ENCODE measurements at places on chromosomes 3 and 15.

DNA sequence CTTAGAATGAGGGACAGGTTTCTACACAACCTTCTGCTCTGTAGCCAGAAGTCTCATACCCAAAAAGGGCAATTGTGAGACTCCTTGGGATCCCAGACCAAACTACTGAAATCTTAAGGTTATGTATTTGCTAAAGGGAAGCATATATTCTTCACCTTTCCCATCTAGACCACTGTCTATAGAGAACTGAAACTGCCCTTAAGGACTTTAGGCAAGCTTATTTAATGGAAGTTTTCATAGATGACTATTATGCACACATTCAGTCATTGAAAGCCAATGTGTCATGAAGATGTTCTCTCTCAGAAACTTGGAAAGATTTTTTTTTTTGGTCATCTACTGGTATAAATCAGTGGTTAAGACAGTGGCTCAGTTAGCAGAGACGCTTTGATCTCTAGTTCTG, 365.3 kb downstream of the MCTP2 start:
- DNase-seq: no peak

- no peak for DNase-seq
Observed at GRCh38 chr3:118981494-118982134, 53.0 kb downstream of the IGSF11 start.

DNA sequence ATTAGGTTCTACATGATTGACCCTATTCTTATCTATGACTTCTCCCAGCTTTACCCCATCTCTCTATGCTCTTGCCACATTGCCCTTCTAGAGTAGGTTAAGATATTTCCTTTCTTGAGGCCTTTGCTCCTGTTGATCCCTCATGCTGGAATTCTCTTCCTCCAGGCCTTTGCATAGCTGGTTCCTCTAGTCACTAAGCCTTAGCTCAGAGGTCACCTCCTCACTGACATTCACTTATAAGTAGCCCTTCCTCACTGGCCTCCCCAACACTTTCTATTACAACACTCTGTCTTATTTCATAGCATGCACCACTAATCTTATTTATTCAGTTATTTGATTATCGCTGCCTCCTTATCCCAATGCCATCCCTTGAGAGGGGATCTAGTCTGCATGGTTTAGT, 228.4 kb upstream of the COL8A1 start:
- DNase-seq: no peak

GRCh38 chr3:5162102-5162501, 25.4 kb upstream of the EDEM1 start:
- no peak for DNase-seq

DNA sequence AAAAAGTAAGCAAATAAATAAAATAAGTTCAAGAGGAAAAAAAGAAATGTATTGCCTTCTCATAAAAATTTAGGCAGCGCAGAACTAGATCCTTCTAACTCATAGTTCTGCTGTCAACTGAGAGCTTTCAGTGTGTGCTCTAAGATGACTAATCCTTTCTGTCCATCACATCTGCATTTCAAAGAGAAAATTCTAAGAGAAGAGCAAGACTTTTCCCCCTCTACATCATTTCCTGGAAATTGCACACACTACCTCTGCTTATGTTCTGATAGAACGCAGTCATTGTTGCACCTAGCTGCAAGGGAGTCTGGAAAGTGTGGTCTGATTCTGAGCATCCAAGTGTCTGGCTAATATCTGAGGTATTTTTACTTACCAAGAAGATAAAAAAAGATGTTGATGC, 39.6 kb upstream of the SLCO3A1 start:
- DNase-seq: no peak

DNA sequence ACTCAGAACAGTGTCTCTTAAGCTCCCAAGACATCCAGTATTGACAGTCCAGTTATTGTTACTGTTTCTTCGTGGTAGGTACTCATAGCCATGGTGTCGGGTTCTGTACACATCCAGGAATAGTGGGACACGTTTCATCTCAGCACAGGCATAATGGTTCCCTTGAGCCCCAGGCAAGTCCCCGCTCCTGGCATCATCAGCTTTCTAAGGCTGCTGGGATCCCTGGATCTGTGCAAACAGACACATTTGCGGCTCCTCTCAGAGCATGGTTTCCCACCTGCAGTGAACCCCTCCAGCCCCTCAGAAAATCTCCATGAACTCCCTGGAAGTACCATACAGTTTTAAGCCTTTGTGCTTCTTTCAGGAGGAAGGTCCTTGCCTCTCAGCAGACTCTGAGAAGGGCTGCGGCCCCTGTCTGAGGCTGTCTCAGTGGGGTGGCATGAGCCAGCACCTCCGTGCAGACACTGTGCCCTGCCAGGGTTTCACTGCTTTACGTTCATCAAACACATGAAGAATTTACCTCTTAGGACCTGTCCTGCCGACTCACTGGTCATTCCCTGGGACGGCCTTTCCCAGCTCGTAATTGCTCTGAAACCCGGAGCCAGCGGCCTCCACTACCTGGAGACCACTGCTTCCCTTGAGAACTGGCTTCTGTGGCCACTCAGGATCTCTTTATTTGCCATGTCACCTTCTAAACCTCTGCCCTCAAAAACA, 124.9 kb downstream of the LRRK1 start:
- no peak for DNase-seq

GRCh38 chr15:69443032-69443611, 9.5 kb upstream of the RPLP1 start:
- no peak for DNase-seq

DNA sequence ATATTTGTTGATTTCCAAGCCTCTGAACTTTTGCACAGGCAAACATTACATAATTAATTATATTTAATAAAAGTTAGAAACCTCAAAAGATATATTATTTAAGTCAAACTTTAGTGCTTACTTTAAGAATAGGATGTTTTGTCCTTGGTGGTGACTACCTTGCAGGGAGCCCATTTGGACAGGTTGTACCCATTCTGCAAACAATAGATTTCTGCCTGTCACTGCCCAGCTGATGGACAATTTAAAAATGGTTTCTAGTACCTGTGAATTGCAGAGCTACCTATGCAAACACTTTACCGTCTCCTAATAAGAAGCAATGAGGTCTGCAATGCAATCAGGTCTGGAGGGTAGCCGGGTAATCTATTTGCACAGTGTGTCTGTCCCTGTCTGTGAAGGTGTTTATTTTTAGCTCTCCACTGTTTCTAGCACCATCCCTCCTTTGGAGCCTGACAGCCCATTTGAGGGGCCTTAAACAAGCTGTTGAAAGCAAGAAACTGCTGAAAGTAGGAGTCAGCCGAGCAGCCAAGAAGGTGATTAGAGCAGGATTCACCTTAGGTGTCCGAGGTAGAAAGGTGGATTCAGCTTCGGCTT, 556.2 kb upstream of the CFAP20DC start:
- DNase-seq: no peak

GRCh38 chr3:58026598-58026997, 18.4 kb downstream of the FLNB start:
- DNase-seq: no peak

- no peak for DNase-seq
Observed at GRCh38 chr3:188720636-188721035, 451.1 kb upstream of the TPRG1 start.

GRCh38 chr3:139836698-139837464, 98.1 kb upstream of the CLSTN2 start:
- no peak for DNase-seq

GRCh38 chr3:71430941-71431552, 152.5 kb downstream of the FOXP1 start:
- no peak for DNase-seq

GRCh38 chr3:174907628-174908407, 48.7 kb downstream of the NAALADL2 start:
- no peak for DNase-seq

- peak; percentile 40 for DNase-seq
Observed at GRCh38 chr3:146640955-146641867, 36.1 kb upstream of the PLSCR5 start.

DNA sequence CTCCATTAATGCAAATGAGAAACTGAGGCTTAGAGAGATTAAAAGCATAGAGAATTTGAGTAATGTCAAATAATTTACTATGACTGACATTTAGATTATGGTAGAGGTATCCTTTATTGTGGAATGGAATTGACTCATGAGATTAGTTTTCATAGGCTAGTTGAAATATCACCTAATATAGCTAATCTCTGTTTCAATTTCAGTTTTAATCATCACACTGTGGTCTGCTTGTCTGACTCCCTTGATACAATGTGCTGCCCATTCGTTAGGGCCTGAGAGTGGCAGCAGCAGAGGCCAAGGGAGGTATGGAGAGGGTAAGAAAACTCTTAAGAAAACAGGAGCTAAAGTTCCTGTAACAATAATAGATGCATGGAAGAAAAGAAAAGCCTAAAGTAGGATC, 13.2 kb upstream of the ZBTB20 start:
- DNase-seq: no peak

- no peak for DNase-seq
Observed at GRCh38 chr3:147640781-147641180, 231.6 kb downstream of the ZIC1 start.

DNA sequence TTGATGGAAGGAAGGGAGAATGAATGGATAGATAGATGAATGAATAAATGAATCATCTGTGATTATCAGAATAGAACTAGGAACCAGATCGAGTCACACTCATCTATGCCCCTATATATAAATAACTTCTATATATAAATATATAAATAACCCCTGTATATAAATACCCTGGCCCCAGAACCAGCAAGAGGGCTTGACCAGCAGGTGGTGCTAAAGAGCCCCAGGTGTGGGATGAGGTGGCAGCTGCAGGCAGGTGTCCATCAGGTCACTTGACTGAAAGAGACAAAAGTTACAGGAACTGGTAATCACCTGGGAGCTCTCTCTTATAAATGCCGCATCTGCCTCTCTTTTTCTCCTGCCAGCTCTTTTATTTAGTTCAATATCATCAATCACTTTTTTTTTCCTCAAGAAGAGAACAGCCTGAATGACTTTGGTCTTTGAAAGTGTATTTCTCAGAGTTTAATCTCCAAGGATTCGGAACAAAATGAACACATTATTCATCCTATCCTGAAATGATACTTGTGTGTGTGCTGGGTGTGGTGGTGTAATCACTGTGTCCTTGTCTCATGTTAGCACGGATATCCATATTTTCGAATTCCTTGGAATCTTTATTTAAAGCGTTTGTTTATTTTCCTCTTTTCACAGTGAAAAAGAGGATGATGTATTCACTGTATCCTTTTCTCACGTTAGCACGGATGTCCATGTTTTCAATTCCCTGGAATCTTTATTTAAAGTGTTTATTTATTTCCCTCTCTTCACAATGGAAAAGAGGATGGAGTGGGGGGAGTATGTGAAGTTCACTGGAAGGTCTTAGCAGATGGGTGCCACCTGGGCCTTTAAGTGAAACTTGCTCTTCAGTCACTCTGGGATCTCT, 35.4 kb upstream of the ATG7 start:
- DNase-seq: peak; percentile 80

DNA sequence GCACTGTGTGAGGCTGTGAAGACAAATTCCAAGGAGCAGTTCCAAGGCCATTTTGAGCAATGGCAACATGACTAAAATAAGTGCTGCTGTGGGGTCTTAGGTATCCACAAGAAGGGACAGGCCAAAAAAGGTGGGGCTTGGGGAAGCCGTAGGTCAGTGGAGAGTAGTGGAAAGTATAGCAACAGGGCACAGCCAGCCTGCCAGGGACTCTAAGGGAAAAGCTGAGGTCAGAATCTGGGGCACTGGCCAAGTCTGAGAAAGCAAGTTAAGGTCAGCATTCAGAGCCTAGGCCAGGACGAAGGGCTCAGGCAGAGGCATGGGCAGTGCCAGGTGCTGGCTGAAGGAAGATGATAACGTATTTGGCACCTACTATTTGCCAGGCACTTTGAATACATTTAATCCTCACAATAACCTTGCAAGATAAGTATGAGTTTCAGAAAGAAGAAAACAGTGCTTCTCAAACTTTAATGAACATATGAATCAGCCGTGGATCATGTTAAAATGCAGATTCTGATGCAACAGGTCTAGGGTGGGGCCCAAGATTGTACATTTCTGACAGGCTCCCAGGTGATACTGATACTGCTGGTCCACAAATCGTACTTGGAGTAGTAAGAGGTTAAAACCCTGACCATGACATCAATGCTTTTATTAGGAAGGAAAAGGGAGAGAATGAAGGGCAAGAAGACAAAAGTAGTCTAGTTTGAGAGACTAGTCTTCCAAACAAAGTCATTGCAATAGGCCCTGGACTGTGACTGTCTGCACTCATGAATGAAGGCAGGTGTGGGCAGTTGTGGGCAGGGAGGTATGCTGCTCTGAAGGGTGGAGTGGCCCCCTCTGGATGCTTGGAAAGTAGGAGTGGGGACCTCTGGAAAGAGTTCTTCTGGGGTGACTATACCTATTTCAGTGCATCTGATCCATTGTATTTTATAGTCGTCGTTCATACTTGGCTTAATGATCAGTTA, 106.3 kb upstream of the ANKRD28 start:
- no peak for DNase-seq

- no peak for DNase-seq
Observed at GRCh38 chr15:74019734-74020133, 25.2 kb downstream of the PML start.

DNA sequence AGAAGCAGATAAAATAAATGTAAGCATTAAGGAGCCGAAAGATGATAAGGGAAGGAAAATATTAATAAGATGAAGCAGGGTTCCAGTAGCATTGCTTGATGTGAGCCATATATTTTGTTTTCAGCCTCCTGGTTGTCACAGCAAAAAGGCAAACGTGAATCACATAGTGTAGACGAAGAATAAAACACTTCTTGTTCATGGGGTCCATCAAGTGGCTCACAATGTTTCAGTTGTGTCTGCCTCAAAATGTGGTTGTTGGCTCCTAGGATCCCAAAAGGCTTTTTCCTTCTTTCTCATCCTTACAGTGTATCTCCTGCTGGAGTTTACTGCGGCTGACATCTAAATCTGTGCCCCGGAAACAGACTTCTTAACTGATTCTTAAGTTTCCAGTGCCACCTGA, 195.1 kb downstream of the GHSR start:
- no peak for DNase-seq

- DNase-seq: no peak
Observed at GRCh38 chr15:90829942-90830440, 38.4 kb upstream of the FURIN start.

- DNase-seq: no peak
Observed at GRCh38 chr15:27095886-27096624, 125.1 kb downstream of the GABRG3 start.

DNA sequence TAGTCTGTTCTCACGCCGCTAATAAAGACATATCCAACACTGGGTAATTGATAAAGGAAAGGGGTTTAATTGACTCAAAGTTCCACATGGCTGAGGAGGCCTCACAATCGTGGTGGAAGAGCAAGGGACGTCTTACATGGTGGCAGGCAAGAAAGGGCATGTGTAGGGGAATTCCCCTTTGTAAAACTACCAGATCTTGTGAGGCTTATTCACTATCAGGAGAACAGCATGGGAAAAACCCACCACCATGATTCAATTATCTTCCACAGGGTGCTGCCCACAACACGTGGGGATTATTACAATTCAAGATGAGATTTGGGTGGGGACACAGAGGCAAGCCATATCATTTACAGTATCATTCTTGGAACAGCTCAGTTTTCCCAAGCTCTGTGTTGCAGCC, 268.0 kb downstream of the SUCLG2 start:
- DNase-seq: no peak

GRCh38 chr3:58588030-58588614, 10.9 kb upstream of the FAM107A start:
- DNase-seq: no peak

- DNase-seq: no peak
Observed at GRCh38 chr15:71400294-71400693, 285.0 kb downstream of the THSD4 start.
